Smooth muscle cell of trachea (primary cell): ENCODE measurements at places on chromosomes 5 and 9. TPM values are rescaled to one million over a fixed set of nuclear protein-coding genes. Genes with fewer than 3 reads are reported as not detected.

Gene SPAG8
- total RNA-seq = 0.99 and 1.5 TPM in 2 replicates

Gene C9
- under 0.01 TPM in 1 of 2 replicates, not detected in the other for total RNA-seq

Gene PCDHB12
- 0.15 and 0.33 TPM in 2 replicates for total RNA-seq

Gene SLC2A8
- 8.4 and 15.7 TPM in 2 replicates for total RNA-seq

Gene C5orf58
- total RNA-seq = not detected in 2 replicates

Gene PCDH12
- total RNA-seq = 0.15 and 0.17 TPM in 2 replicates

Gene TERT
- not detected in 2 replicates for total RNA-seq

Gene CFAP157
- total RNA-seq = 0.17 TPM in 1 of 2 replicates, not detected in the other
